ENCODE measurements at places on chromosomes 13 and 19.

- no peak for DNase-seq
These were observed 266.7 kb downstream of the FOXO1 start for GRCh38 chr13:40399756-40400155.

DNA sequence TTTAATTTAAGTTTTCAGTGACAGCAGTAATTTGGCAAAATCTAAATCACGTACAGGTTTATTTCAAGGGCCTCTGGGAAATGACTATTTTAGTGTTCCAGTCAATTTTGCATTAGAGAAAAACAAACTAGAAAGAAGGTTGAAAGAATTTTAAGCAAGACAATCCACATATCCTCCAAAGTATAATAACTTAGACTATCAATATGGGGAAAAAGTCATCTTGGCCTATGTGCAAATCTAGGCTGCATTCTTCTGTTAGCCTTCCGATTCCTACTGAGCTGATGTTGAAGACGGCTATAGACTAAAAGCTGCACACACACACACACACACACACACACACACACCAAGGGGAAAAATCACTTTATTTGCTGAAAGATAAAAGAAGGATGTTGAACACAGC, 81.3 kb downstream of the SLITRK6 start:
- DNase-seq, result no peak

GRCh38 chr13:108326309-108326708, 56.8 kb downstream of the TNFSF13B start:
- DNase-seq, result no peak

GRCh38 chr19:45403781-45404556, 900 bp downstream of the PPP1R13L start:
- DNase-seq, result no peak

- no peak for DNase-seq
These were observed 18.3 kb upstream of the ANGPTL8 start for GRCh38 chr19:11221082-11221598.

DNA sequence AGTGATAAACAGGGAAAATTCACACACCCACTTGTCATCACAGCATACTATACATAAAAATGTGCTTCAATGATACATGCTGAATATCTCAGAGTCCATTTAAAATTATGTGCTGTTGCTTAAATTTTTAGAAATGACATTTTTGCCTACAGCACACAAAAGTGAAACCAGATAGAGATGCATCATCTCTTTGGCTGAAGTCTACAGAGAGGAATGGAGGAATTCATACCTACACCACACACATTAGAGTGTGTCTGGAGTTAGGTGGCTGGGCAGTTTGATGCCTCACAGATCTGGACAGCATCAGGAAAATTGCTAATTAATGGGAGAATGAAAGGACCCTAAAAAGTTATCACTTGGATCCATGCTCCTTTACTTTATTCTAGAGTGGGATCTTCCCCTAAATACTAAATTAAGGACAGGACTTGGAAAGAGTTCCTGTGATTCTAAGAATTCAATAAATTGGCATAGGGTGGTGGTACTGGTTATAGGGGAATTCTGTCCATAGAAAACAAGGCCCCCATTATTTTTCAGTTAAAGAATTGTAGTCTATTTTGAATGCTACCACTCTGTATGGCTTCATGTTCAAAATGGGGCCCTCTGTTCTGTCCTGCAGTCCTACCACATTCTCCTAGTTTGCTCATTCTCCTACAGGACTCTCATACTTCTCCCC, 41.3 kb downstream of the RCBTB2 start:
- DNase-seq, result no peak

DNA sequence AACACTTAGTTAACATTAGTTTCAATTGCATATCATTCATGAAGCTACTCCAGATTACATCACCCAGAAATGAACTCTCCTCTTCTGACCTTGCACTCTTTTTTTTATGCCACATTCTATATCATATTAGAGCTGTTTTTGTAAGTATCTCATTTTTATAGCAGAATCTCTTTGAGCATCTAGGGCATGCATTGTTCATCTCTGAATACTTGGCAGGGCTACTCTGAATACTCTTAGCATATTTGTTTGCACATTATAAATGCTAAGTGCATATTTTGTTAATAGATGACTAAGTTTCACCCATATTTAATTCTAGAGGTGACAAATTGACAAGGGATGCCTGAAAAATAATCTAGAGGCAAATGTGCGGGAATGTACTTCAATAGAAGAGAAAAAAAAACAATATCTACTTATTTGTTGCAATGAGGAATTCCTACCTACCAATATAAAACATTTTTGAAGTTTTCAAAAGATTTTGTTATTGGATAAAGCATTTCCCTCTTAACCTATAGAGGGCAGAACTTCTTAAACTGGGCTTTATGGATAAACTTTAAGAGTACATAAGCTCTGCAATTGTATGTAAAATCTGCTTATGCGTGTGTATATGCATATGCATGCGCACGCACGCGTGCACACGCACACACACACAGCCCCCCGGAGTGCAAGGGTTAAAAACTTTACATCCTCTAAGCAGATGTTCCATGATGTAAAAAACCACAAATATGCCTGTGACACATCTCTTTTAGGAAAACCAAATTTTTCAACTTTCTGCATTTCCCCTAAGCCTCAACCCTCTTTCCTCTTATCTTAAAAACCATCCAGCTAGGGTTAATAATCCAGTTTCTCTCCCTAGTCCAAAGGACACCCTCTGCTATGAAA, 73.0 kb upstream of the OXGR1 start:
- DNase-seq, result no peak

DNA sequence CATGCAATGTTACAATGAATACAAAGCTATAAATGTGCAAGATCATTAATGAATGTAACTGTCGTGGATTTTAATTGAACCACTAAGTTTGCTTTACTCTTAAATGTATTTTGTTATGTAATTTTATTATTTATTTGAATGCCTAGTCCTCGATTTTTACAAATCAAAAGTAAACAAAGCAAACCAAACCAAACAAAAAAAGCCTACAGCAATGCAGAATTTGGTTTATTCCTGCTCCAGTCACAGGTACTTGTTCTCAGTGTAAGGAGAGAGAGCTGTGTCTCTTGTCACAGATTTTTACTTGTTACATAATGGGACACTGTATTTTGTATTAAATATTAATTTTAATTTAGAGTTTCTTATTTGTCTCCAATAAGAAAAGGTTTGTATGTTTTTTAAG, 584.3 kb upstream of the SLITRK6 start:
- no peak for DNase-seq

DNA sequence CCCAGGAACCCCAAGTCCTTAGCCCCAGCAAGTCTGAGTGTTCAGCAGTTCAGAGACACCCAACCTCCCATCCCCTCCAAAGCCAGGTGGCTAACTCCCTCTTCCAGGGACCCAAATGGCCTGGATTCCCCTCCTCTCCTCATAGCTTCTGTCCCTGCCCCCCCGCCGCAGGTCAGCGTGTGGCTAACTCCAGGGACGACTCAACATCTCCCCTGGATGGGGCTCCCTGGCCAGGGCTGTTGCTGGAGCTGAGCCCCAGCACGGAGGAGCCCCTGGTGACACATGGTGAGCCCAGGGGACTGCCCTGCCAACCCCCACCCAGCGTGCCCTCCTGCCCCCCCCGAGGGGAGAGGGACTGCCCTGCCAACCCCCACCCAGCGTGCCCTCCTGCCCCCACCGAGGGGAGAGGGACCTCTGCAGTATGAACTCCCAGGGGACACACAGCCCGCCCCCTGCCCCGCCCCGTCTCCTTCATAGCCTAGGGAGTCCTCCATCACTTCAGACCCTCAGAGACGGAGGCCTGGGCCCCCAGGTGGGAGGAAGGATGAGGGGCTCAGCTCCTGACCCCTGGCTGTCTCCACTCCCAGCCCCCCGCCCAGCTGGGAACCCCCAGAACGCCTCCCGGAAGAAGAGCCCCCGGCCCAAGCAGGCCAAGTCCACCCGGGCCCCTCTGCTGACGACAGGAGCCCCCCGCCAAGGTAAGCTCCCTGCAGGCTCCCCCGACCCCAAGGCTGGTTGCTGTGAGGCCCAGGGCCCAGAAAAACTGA, 1.7 kb downstream of the SSC5D start:
- DNase-seq, result no peak

DNA sequence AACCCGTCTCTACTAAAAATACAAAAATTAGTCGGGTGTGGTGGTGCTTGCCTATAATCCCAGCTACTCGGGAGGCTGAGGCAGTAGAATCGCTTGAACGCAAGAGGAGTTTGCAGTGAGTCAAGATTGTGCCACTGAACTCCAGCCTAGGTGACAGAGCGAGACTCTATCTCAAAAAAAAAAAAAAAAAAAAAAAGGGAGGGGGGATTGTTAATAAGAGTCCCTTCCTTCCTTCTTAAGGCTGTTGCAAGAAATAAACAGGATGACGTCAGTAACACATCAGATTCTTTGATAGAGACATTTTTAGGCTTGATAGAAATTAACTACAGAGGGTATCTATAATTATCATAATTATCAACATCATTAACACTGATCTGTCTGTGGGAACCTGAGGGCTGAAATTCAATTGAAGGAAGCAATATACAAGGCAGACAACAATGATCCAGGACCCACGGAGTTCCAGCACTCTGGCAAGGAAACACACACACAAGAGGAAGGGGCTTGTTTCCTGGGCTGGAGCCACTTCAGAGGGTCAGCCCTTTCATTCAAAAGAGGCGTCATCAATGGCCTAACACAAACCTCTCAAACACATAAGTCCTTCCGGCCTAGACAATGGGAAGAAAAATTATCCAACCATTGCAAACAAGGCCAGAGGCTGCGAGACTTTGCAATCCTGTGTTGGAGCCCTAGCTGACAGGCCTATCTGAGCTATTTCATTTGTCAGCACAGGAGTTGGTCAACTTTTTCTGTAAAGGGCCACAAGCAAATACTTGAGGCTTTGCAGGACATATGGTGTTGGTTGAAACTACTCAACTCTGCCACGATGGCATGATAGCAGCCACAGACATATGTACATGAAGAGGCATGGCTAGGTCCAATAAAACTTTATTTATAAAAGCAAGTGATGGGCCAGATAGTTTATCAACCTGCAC, 105.2 kb downstream of the INSR start:
- no peak for DNase-seq

- no peak for DNase-seq
These were observed 18.9 kb upstream of the ONECUT3 start for GRCh38 chr19:1734321-1734966.

- no peak for DNase-seq
These were observed 9.2 kb upstream of the EDDM13 start for GRCh38 chr19:56263319-56263718.

GRCh38 chr19:15551293-15552004, 43.1 kb downstream of the CYP4F22 start:
- DNase-seq, result no peak

- DNase-seq, result no peak
These were observed 8.7 kb downstream of the RPL36 start for GRCh38 chr19:5698635-5699422.

- DNase-seq, result no peak
These were observed 16.1 kb upstream of the USP29 start for GRCh38 chr19:57103573-57104277.

GRCh38 chr19:22545751-22546150, 88.4 kb upstream of the ZNF492 start:
- no peak for DNase-seq

- DNase-seq, result no peak
These were observed 665 bp downstream of the ZNF347 start for GRCh38 chr19:53158119-53158656.

DNA sequence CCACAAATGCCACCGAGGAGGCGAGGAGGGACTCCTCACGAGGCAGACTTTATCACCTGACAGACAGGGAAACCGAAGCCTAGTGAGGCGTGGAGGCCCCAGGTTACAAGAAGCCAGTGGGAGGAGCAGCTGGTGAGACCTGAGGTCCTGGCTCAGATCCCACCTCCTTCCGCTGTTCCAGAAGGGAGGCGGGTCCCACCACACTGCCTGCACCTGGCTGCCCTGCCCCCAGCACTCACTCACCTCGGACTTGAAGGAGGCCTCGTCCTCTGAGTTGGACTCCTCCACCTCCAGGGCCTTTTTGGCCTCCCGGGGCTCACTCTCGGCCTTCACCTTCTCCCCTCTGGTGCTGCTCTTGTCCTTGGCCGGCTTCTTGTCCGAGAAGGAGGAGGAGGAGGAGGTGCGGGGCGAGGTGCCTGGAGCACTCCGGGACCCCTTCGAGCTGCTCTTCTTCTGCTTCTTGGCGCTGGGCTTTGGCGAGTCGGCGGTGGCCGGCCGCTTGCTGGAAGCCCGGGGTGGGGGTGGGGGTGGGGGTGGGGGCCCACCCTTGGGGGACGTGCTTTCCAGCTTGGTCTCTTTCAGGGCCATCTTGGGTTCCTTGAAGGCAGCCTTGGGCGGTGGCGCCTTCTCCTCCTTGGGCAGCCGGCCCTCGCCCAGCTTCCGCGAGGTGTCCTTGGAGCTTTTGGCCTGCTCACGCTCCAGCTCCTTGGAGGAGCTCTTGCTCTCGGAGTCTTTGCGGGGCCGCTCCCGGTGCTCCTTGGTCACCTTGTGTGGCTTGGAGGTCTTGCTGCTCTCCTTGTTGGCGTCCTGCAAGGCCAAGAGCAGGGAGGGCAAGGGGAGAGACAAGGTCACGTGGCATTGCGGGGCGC, 57.7 kb downstream of the MLLT1 start:
- no peak for DNase-seq

- no peak for DNase-seq
These were observed 260.9 kb downstream of the COG6 start for GRCh38 chr13:39916330-39916729.

- no peak for DNase-seq
These were observed 384.4 kb downstream of the LMO7 start for GRCh38 chr13:76020421-76020955.

DNA sequence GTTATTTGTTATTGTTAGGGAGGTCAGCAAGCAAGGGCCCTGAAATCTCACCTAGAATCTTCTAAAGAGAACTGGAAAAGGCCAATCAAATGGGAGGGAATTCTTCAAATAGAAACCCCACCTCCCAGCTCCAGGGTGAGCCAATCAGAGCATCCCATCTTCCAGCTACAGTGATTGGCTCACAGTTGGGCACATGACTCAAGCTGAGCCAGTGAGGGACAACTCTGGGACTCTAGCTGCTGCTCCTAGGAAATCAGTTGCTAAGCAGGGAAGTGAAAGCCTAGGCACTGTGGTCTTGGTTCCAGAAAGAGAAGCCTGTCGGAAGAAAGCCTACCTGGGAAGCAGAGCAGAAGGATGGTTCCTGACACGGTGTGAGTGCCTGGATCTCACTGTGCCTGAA, 13.4 kb downstream of the TM6SF2 start:
- peak; percentile 13 for DNase-seq

Data from NCI-H446 (cell line).